ENCODE measurements at places on chromosomes 16 and 17.

- no peak for DNase-seq
These were observed 445.3 kb upstream of the MAF start for GRCh38 chr16:80045861-80046260.

DNA sequence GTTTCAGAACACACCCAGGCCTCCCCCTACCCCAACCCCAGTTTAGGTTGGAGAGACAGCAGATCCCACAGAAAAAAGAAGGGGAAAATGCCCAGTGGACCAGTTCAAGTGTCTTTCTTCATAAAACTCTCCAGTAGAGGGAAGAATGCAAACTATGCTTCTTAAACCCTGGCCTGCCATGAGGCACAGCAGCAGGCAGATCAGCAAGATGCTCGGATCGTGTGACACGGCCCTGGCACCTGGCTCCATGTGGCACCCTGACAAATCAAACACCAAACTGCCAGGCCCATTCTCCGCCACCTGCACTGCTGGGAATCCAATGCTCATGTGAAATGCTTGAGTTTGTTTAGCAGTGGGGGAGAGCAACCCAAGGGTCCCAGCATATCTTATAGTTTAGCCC is 166.8 kb downstream of the SOX9 start:
- no peak for DNase-seq

GRCh38 chr17:72146371-72146770 is 25.6 kb downstream of the SOX9 start:
- DNase-seq, result no peak

DNA sequence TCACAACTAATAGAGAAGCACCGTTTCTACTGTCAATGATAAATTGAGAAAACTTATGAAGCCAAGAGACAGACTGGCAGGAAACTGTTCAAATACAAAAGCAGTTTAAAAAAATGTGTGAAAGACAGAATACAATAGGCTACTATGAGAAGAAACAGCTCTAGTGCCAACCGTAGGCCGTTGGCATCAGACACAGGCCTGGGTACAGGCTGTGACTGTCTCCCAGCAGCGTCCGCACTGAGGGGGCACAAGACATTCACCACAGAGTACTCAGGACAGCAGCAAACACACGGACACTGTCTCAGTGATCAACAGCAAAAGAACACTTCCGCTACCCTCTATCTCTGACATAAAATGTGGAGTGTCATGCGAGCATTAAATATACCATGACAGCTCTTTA is 7.8 kb upstream of the C1QBP start:
- no peak for DNase-seq

DNA sequence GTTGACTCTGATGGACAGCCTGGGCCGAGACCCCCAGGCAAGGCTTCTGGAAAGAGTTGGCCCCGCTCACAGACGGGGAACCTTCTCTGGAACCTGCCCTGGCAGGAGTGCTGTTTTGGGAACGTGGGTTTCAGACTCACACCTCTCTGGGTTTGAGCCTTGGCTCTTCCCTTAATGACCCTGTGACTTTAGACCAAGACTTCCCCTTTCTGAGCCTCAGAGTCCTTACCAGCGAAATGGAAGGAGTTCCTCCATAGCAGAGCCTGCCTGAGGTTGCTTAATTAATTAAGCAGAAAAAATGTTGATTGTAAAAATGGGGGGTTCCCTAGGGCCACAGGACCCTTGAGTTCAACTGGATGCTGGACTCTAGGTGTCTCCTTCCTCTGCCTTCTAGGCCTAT is 408.2 kb downstream of the SEC14L1 start:
- DNase-seq, result no peak

GRCh38 chr17:13395862-13396261 is 205.9 kb downstream of the HS3ST3A1 start:
- DNase-seq, result no peak

GRCh38 chr16:14600164-14600563 is 29.9 kb downstream of the PARN start:
- no peak for DNase-seq

- DNase-seq, result no peak
These were observed 32.8 kb upstream of the RCVRN start for GRCh38 chr17:9937901-9938300.

DNA sequence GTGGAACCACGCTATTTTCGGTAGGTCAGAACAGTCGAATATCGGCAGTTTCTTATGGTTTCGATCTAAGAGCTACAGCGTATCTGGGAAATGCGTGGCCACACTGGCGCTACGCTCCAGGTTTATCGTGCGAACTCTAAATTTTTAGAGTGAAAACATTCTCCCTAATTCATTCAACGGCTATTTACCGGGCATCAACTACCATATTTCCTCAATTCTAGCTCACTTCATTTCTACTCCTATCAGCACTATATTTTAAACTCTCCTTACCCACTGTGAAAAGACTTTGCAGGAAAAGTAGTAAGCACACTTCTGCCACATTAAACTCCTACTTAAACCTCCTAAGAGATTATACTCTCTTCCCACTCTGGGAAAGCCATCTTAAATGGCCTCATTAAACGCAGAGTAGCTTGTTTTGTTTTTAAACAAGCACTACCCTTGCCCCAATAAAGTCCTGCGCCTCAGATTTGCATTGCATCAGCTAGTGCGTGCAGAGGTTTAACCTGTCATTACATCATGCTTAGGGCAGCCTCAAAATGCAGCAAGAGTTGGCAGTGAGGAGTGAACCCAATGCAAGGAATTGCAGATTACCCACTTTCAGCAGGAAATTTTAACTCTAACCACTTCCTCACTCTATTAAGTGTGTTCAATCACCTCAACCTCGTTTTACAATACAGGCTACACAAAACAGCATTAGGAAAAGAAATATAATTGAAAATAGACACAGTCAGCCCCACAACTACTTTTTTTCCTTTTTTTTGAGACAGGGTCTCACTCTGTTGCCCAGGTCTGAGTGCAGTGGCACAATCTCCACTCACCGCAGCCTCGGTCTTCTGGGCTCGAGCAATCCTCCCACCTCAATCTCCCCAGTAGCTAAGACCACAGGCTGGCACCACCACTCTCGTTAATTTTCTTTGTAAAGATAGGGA is 18.8 kb downstream of the SIAH1 start:
- DNase-seq, result no peak

DNA sequence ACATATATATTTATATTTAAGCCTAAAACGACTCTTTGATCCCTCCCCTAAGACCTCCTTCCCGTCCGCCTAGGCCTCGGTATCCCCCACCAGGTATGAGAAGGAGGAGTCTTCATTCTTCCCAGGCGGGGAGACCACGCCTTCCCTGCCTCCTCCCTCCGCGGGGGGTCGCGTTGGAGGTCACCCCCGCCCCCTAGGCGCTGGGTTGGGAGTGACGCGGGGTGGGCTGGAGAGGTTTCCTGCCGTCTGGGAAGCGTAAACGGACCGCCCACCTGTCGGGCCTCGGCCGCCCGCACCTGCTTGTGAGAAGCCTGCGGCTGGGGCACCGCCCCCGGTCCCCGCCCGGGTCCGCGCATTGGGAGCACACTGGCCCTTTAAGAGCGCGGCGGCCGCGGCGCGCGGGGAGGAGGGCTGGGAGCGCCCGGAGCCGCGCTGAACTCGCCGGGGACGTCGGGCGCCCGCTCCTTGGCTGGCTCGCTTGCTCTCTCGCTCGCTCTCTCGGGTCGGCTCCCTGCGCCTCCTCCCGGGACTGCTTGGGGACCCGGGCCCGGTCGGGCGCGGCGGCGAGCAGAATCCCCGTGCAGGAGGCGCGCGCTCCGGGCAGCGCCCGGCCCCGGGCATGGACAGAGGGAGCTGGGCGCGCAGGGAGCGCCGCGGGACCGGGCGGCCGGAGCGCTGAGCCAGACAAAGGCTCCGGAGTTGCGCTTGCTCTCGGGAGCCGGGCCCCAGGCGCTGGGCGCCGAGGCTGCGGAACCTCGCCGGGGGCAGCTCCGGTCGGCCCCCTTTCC is at the start of gene MMP15:
TSS of gene MMP15 (plus strand) at position 404 of the 788 bp plus-strand sequence. CDS start 597 bp downstream, outside the sequence.
- DNase-seq, result no peak

DNA sequence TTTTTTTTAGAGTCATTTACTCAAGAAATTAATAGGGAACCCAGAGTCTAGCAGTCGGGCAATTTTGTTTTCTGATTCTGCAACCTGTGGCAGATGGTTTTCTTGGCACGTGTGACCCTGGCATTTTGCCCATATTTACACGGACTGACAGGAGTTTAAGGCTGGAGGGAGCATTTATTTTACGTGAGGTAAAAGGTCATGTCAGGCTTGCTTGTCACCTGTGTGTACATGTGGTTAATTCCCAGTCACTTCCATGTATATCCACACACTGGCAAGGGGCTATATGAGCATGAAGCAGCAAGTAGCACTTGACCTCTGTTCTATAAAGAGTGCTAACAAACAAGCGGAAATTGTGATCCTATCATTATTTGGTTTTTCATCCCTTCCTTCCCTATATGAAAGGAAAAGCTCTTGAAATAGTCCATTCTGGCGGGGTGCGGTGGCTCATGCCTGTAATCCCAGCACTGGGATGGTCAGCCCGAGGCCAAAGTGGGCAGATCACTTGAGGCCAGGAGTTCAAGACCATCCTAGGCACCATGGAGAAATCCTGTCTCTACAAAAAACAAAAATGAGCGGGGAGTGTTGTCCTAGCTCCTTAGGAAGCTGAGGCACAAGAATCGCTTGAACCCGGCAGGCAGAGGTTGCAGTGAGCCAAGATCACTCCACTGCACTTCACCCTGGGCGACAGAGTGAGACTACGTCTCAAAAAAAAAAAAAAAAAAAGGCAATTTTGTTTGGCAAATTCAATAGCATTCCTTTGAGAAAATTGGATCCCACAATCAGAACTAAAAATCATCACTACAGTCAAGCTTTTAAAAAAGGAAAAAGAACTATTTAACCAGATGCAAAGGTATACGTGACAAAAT is 2.1 kb downstream of the SPAG9 start:
- no peak for DNase-seq

GRCh38 chr17:75270966-75271232 is at the start of gene MIF4GD:
Gene MIF4GD (minus strand): TSS chr17:75271231. CDS start chr17:75270195, 1,036 bp downstream.
- DNase-seq, result no peak

DNA sequence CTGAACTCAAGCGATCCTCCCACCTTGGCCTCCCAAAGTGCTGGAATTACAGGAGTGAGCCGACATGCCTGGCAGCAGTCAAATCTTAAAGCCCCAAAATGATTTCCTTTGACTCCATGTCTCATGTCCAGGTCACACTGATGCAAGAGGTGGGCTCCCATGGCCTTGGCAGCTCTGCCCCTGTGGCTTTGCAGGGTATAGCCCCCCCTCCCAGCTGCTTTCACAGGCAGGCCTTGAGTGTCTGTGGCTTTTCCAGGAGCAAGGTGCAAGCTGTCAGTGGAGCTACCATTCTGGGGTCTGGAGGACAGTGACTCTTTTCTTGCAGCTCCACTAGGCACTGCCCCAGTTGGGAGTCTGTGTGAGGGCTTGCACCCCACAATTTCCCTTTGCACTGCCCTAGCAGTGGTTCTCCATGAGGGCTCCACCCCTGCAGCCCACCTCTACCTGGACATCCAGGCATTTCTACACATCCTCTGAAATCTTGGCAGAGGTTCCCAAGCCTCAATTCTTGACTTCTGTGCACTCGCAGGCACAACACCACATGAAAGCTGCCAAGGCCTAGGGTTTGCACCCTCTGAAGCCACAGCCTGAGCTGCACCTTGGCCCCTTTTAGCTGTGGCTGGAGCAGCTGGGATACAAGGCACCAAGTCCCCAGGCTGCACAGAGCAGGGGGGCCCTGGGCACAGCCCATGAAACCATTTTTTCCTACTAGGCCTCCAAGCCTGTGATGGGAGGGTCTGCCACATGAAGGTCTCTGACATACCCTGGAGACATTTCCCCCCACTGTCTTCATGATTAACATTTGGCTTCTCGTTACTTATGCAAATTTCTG is 79.3 kb upstream of the ARL4D start:
- no peak for DNase-seq

DNA sequence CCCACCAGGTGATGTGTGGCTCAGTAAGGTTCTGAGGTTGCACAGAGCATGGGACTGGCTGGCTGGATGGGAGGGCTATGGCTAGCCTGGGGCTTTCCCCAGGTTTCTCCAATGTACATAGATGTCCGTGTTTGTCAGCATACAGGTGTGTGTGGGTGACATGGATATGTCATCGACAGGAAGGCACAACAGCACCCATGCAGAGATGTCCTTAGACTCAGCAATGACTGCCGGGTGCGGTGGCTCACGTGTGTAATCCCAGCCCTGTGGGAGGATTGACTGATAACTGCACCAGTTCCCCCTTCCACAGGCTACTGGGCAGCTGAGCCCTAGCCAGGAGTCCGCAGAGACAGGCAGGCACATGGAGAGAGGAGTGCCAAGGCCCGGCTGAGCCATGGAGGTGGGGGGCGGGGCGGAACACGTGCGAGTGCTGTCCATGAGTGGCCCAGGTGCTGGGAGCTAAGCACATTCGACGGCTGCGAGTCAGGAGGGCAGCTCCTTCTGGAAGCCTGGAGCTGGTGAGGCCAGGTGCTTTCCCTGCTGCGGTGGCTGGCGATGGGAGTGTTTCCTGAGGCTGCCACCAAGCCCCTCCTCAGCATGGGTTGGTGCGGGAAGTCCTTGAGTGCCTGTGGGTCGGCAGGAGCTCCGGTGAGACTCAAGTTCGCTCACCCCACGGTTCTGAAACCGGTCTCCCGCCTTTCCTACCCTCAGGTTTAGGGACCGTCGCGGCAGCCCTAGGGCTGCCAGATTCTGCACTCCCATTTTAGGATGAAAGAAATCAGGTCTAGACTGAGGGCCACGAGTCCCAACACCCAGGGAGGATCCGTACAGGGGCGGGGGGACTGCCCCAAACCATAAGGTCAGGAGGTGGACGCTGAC is 858 bp upstream of the ASPSCR1 start:
- no peak for DNase-seq

DNA sequence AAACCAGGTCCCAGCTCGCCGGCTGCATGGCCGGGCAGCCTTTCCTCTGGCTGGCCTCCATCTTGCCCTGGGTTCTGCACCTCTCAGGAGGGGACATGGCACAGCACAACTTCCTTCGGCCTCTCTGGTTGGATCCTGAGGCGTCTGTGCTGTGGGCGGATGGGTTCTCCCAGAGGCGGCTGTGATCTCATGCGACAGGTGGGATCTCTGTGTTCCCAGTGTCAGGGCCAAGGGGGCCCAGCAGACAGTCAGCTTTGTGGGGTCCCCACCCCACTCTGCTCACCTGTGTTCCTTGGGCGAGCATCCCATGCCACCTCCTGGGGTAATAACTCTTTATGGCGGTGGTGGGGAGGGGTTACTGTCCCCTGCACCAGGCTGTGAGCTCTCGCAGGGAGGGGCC is 35.8 kb downstream of the FA2H start:
- no peak for DNase-seq

GRCh38 chr17:37826497-37827430 is 81.9 kb upstream of the HNF1B start:
- no peak for DNase-seq

GRCh38 chr17:8124350-8125153 is 646 bp upstream of the HES7 start:
- no peak for DNase-seq

DNA sequence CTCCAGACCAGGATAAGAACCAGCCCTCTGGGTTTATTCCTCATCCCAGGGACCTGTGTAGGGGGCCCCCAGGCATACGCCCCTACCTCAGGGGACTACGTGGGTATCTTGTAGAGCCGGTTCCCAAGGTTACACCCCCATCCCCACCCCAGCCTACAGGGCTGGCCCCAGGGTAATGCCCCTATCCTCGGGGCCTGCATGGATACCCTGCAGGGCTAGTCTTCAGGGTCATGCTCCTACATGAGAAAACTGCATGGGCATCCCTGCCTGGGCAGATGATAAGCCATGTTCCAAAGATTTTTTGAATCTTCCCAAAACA is 14.2 kb downstream of the HDAC5 start:
- DNase-seq, result no peak
